T-helper 17 cell (primary cell): ENCODE measurements at places on chromosomes 7 and 10. TPM values are rescaled to one million over a fixed set of nuclear protein-coding genes. Genes with fewer than 3 reads are reported as not detected.

- DNase-seq: no peak
Observed at GRCh38 chr10:23695825-23696420, 257.0 kb downstream of the OTUD1 start.

GRCh38 chr7:74141705-74142104 lies 32.5 kb upstream of the EIF4H start:
- DNase-seq: no peak

GRCh38 chr7:134126146-134126545 lies 994 bp upstream of the LRGUK start:
- DNase-seq: no peak

DNA sequence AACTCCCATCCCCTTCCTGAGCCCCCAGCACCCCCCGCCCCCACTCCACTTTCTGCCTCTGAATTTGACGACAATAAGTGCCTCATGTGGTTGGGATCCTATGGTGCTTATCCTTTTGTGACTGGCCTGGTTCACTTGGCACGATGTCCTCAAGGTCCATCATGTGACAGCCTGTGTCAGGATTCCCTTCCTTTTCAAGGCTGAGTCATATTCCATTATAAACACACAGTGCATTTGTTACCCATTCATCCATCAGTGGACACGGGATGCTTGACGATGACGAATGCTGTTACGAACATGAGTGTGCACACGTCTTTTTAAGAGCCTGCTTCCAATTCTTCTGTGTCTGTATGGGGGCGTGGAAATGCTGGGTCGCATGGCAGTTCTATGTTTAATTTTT lies 26.7 kb downstream of the SHH start:
- DNase-seq: no peak

GRCh38 chr10:58219875-58220274 lies 47.8 kb downstream of the IPMK start:
- no peak for DNase-seq

DNA sequence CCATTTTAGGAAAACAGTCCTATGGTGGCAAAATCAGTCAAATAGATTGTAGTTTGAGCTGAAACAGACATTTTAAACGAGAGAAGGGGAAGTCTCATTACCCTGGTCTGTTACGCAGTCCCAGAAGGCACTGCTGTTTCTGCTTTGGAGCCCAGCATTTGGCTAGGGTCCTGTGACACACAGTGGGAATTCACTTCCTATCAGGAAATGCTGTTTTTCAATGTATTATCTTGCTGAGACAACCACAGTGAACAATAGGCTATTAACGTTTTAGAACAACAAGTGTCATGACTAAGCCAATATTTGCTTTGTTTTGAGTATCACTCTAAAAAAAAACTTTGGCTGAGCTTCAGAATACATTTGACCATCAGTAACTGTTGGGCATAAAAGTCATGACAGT lies 74.1 kb downstream of the ADD3 start:
- no peak for DNase-seq

Gene KLF14
- total RNA-seq: not detected

GRCh38 chr10:29136411-29136810 lies 152.5 kb upstream of the LYZL1 start:
- DNase-seq: no peak

- no peak for DNase-seq
Observed at GRCh38 chr10:86613905-86614304, 40.4 kb upstream of the OPN4 start.

Gene GALNT17
- total RNA-seq: not detected

Gene NRBF2
- total RNA-seq: 22.2 TPM

- DNase-seq: no peak
Observed at GRCh38 chr10:4202938-4203337, 417.9 kb upstream of the KLF6 start.

Gene RELN
- total RNA-seq: not detected

Gene SLK
- total RNA-seq: 25.4 TPM

DNA sequence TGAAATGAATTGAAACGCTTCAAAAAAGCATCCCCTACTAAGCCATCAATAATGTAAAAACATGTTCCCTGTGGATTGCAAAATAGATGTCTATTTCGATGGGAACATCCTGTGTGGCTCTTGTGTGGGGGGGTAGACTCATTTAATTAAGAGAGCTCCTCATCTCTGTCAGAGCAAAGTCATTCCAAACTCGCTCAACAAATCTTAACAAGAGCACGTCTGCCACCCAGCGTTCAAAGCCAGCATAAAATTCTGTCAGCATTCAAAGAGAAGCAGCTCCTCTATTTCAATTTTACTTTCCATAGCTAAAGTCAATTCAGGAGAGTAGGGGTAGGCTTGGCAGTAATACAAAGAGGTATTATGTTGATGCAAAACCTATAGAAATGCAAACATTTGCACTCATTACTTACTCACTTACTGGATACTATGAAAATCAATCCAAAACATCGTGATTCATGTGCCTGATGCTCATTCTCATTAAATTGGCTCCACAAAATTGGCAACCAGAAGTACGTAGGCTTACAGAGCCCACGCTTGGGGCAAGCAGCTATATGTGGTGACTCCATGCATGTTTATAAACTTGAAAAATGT lies 114.9 kb downstream of the IPMK start:
- DNase-seq: no peak

Gene ABCA13
- not detected for total RNA-seq
